ENCODE measurements at places on chromosomes 3 and 15.
A peak's percentile ranks its signal among the peaks of the same experiment; 100 is the strongest.

DNA sequence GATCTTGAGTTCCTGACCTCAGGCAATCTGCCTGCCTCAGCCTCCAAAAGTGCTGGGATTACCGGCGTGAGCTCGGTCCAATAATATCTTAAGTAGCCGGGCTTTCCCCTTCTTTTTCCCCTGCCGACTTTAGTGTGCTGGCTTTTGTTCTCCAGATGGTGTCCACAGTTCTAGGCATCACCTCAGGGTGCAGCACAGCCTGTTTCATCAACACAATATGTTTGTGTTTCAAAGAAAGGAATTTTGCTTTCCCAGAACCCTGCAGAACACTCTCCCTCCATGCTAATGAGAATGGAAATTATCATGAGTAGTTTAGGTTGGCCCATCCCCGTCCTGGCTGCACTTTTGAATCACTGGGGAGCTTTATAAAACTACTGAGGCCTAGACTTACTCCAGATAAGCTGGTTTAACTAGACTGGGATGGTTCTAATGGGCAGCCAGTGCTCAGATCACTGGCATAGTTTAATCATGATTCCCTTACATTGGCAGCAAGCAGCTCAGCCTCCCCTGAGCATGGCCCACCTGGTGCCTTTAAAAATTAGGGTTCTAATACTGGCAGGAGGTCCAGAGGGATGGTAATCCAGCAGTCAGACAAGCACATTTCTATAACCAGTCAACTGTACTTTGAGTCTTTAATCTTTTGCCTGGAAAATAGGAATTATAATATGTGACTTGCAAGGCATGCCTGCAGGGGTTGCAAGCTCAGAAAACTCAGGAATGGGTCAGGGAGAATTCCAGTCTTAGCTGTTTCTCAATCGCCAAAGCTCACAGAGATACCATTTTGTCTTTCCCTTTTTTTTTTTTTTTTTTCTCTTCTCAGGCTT lies 127.6 kb upstream of the RASGRP1 start:
- DNase-seq = no peak

- peak; percentile 36 for DNase-seq
Observed at GRCh38 chr3:100073714-100074307, 40.5 kb downstream of the FILIP1L start.

GRCh38 chr15:101115393-101115785 lies 136.5 kb downstream of the CHSY1 start:
- no peak for DNase-seq

- no peak for DNase-seq
Observed at GRCh38 chr15:31153531-31153930, 52.0 kb upstream of the TRPM1 start.

GRCh38 chr3:56932866-56933265 lies 127.6 kb upstream of the SPATA12 start:
- no peak for DNase-seq

DNA sequence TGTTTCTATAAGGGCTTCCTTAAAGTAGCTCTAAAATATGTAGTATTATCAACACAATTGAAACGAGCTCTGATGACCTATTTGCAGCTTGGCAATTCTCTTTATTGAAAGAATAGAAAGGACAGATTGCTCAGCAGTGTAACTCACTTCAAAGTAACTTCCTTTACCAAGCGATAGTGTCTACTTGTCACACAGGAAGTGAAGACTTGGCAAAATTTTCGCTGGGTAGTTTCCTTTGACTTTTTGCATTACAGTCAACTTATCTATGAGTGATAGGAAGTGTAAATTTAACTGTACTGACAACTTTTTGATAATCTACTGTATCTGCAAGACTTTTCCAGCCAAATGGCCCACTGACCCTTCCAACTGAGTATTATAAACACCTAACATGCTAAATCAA lies 22.8 kb downstream of the SLC9A9 start:
- DNase-seq = peak; percentile 61

DNA sequence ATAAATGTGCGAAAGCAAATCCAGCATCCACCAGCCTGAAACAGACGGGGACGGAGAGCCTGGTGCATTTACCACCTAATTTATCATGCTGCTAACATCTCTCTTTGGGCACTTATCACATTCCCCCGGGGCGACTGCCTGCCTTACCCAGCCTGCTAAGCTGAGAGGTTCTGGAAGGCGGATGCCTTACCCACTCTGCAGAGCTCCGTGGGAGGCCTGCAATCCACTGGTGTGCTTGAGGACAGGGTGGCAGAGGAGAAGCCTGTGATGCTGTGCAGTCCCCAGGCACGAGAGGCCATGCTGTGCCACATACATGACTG lies 25.5 kb downstream of the MGLL start:
- no peak for DNase-seq

GRCh38 chr3:43215663-43216275 lies 70.6 kb upstream of the SNRK start:
- DNase-seq = no peak

DNA sequence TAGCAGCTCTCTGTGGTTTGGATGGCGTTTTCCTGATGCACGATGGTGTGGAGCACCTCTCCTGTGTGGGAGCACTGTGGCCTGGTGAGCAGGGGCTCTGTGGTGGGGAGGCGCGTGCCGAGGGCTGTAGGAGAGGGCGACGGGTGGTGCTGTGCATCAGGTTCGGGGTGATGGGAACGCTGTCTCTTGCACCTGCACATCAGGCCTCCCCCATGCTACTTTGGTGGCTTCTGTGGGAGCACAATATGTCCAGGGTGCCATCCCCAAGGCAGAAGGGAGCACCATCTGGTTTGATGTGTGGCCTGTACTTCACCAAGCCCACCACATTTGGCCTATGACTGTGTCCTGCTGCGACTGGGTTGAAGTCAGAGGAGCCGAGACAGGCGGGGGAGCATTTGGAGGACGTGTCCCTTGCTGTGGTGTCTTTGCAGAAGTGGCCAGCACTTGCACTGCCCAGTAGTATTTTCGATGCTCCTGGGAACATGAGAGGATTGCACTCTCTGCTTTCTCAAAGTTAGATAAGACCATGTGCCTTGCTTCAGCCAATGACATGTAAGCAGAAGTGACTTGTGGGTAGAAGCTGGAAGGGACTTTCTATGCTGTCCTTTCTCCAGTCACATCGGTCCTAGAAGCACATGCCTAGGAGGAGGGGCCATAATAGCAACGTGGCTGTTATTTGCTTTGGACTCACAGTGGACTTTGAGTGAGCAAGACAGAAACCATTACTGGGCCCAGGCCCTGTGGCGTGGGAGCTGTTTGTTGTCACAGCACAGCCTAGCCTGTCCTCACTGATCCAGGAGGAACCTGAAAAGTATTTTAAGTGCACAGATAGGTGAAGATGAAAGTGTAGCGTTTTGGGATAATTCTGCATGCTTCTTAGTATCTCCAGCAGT lies 72.1 kb downstream of the APBA2 start:
- no peak for DNase-seq

DNA sequence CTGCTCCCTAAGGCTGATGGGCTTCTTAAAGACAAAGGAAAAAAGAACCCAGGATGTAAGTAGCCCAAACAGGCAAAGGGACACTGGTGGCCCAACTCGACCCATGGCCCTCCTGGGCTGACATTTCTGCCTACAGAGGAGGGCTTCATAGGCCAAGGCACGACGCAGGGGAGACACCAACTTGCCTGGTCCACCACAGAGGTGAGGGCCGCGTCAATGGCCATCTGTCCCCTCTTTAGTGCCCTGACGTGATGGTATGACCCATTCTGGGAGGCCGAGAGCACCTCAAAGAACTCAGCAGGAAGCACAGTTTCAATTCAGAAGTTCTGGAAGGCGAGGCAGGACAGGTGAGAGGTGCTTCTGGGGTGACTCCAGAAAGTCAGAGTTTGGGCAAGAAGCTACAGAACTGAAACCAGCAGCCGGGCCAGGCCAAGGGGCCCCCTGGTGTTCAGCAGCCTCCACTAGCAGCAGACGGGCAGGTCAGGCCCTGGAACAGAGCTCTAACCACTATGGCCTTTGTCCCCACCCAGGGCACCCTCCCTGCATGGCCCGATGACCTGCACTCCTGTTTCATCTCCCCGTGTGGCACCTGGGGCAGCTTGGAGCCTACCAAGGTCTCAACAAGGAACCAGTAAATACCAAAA lies 45.1 kb downstream of the HMCES start:
- DNase-seq = no peak

- DNase-seq = no peak
Observed at GRCh38 chr3:173098959-173099358, 42.1 kb downstream of the SPATA16 start.

GRCh38 chr3:129240436-129240835 lies 9.0 kb upstream of the COPG1 start:
- no peak for DNase-seq

DNA sequence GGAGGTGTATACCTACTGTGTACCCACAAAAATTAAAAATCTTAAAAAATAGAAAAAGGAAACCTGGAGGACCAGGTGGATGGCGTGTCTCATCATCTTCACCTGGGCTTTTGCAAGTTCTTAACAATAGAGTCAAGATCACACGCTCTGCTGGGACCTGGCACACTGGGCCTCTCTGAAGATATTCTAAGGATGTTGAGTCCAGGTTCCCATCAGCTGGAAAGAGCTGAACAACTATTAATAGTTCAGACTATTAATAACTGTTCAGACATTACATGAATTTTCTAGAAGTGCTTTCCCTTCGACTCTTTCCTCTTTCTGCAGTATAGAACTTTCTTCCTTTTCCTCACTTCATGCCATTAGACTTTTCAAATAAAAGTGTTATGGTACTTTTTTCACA lies 320.2 kb upstream of the IL12A start:
- DNase-seq = no peak

- no peak for DNase-seq
Observed at GRCh38 chr15:66841953-66842681, 140.1 kb downstream of the SMAD6 start.

- DNase-seq = no peak
Observed at GRCh38 chr3:72272356-72272755, 487.4 kb upstream of the PROK2 start.

Data from GM06990 (cell line).